ENCODE measurements at places on chromosomes 7 and 10.

GRCh38 chr10:56605051-56605450 lies 244.0 kb upstream of the ZWINT start:
- DNase-seq = no peak

- DNase-seq = no peak
Measured at GRCh38 chr10:27624941-27625340, 120.7 kb downstream of the MKX start.

- no peak for DNase-seq
Measured at GRCh38 chr10:61135276-61135721, 191.3 kb upstream of the RHOBTB1 start.

- DNase-seq = no peak
Measured at GRCh38 chr7:110921595-110922151, 169.3 kb upstream of the LRRN3 start.
